Panc1 (cell line): ENCODE measurements at places on chromosomes 11 and 22.

DNA sequence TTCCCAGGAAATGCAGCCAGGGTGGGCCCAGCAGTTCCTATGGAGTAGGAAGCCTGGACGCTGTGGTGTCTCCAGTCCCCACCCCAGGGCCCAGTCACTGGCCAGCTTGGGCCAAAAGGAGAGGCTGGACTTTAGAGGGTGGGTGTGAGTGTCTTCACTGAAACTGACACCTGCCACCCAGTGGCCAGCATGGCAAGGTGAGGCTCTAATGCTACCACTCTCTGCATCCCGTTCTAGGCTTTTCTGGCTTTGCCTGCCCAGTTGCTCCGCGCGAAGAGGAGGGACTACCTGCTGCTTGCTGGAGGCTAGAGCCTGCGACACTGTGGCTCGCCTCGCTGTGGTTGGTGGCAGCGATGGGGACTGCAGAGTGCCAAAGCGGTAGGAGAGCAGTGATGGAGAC lies 35.4 kb downstream of the C22orf42 start:
- no peak for DNase-seq

GRCh38 chr11:76008474-76008873 lies 193.5 kb downstream of the UVRAG start:
- DNase-seq: no peak

DNA sequence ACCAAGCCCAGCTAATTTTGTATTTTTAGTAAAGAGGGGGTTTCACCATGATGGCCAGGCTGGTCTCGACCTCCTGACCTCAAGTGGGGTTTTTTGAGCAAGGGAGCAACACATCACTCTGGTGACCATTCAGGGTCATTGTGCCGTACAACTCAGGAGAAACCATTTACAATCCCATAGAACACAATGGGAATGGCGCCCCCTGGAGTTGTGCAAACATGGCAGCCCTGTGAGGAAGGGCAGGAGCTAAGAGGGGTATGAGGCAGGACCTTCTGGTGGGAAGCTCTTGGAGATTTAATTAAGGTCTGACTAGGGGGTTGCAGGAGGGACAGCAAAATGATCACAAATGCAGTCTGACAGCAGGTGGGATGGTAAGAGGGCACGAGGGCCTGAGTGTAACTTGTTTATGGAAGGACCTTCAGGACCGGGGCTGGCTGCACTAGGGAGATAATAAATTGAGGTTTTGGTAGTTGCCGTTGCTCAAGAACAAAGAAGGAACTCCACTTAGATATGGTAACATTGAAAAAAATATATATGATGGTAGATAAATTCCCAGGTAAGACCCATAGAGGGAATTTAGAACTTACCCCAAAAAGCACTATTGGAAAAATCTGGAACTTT lies 9.1 kb upstream of the CSF2RB start:
- DNase-seq: no peak

GRCh38 chr11:118921929-118922744 lies 3.6 kb downstream of the BCL9L start:
- no peak for DNase-seq

DNA sequence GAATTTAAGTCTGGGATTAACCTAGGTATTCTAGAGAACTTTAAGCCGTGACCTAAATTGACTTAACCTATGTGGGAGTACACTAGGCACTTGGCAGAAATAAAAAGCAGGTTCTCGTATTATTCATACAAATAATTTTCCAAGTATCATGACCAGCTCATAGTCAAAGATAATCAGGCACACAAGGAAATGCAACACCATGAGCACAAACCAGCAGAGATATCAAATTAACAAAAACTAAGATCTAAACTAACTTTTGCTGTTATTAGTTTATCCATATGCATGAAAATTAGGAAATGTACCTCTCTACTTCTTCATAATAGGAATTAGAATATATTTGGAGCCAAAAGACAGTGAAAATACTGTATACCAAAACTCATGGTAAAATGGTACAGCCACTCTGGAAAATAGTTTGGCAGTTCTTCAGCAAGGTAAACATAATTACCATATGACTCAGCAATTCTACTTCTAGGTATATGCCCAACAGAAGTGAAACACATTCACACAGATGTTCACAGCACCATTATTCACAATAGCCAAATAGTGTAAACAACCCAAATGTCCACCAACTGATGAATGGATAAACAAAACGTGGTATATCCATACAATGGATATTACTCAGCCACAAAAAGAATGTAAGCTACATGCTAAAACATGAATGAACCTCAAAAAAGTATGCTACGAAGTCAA lies 154.1 kb downstream of the ENTHD1 start:
- no peak for DNase-seq

GRCh38 chr11:31487848-31488247 lies 21.6 kb downstream of the IMMP1L start:
- no peak for DNase-seq

GRCh38 chr22:20013382-20013871 lies 3.2 kb downstream of the ARVCF start:
- DNase-seq: no peak
